Fibroblast of villous mesenchyme (primary cell): ENCODE measurements at places on chromosomes 16 and 17. TPM values are rescaled to one million over a fixed set of nuclear protein-coding genes. Genes with fewer than 3 reads are reported as not detected.

- no peak for DNase-seq
Measured at GRCh38 chr17:77188084-77189066, 47.6 kb downstream of the SEC14L1 start.

ANKFN1 gene
- under 0.01 TPM in 2 replicates for total RNA-seq

DNA sequence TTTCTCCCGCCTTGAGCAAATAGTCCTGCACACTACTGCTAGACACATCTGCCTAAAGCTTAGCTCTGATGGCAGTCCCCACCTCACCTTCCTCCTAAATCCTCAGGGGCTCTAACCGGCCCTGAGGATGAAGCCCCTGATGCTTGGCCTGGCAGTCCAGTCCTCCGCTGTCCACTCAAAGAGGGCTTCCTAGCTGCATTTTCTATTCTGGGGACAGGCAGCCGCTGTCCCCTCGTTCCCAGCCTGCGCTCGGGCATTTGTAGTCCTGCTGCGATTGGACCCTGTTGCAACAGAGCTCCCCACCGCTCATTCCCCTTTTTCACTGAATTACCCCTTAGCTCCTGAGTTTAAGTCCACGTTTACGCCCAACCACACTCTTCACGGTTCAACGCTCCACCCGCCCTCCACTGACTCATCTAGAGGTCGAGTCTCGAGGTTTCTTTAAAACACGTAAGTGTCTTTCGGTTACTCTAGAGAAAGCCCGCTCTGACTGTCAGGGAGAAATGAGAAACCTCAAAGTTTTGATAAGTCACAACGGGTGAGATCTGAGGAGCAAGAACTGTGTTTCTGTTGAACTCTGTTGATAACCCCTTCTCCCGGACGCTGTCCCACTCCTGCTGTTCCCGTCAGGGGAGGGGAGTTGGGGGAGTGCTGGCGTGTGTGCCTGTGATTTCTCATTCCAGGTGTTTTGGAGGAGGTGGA, 4.5 kb downstream of the CCR7 start:
- DNase-seq = peak; percentile 70

- DNase-seq = peak; percentile 12
Measured at GRCh38 chr16:50627419-50627818, 53.7 kb downstream of the SNX20 start.

DNA sequence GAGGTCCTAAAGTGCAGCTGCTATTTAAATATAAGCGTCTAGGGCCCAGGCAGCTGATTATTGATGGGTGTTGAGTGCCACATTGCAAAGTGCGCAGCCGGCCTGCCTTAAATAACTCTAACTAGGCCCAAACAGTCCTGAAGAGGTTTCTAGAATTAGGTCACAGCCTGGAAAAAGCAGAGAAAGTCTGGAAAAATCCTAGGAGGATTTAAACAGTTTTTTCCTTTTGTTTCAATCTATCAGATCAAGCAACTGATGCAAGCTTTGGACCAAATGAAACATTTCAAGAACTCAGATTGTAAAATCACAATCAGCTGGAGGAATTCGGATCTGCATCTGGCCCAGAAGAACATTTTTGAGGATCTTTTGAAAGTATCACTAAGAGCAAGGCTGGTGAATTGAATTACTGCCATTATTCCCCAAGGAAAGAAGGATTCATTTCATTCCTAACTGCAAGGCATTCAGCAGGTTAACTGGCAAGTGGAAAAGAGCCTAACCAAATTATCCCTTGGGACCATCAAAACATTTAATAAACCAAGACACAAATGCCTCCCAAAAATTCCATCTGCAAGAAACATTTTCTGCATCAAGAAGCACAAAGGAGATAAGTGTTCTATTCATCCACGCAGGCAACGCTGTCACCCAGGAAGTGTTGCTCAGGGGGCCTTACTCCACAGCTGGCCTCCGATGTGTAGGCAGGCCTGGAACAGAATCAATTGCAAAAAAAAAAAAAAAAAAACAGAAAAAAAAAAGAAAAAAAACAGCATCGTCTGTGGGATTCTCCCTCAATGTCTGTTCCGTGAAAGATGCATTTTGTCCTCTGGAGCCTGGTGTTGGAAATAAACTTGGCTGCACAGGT, 46.1 kb downstream of the IRX3 start:
- no peak for DNase-seq

NPIPA5 gene
- 0.64 and 0.86 TPM in 2 replicates for total RNA-seq

TBC1D3 gene
- not detected in 2 replicates for total RNA-seq

DNA sequence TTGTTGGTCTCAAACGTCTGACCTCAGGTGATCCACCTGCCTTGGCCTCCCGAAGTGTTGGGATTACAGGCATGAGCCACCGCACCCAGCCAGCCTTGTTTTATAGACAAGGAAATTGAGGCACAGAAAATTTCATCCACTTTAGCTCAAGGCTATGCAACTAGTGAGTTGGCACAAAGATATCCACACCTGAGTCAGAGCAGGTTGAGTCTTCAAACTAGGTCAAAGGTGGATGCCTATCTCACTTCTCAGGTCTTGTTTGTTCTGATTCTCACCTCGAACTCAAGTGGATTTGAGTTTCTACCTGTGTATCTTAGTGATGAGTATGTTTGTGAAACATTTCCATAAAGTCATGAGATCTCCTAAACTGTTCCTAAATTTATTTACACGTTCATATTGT, 35.6 kb upstream of the GAS7 start:
- DNase-seq = no peak

ITGA2B gene
- total RNA-seq = under 0.01 TPM in 2 replicates

GRCh38 chr16:86585821-86586611, 7.7 kb downstream of the FOXL1 start:
- no peak for DNase-seq

DNA sequence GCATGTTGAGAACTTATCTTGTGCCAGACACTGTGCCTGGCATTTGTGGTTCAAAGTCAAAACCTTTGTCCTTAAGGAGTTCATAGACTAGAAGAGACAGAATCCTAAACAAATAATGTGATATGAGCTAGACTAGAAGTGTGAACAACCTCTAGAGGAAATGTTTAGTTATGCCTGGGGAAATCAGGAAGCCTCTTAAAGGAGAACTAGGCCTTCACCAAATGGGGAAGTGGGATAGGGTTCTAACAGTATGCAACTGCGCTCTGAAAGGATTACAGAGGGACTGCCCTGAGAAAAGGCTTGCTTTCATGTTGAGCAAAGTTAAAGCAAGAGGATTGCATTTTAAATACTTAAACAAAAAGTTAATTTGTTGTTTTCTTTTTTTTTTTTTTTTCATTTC, 4.9 kb downstream of the RUNDC1 start:
- DNase-seq = no peak

EPN3 gene
- under 0.01 TPM in 1 of 2 replicates, not detected in the other for total RNA-seq

DNA sequence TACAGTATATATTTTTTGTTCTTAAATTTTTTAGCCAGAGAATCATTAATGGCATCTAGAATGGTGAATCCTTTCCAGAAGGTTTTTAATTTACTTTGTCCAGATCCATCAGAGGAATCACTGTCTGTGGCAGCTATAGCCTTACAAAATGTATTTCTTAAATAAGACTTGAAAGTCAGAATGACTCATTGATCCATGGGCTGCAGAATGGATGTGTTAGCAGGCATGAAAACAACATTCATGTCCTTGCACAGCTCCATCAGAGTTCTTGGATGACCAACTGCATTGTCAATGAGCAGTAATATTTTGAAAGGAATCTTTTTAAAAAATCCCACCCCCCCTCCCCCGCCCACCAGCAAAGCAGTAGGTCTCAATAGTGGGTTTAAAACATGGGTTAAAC, 51.4 kb downstream of the CACNG1 start:
- DNase-seq = peak; percentile 20

GRCh38 chr16:67326472-67327309, at the start of the genes KCTD19 and LRRC36:
Gene KCTD19, minus strand, starts transcription at chr16:67326741. Its CDS starts 34 bp downstream, at chr16:67326707.
Gene LRRC36, plus strand, starts transcription at chr16:67326815. Its CDS starts 48 bp downstream, at chr16:67326863.
- DNase-seq = peak; percentile 37

GRCh38 chr17:51014129-51014528, 106.5 kb downstream of the SPAG9 start:
- no peak for DNase-seq
